ENCODE measurements at places on chromosomes 6 and 20. TPM values are rescaled to one million over a fixed set of nuclear protein-coding genes. Genes with fewer than 3 reads are reported as not detected.
A peak's percentile ranks its signal among the peaks of the same experiment; 100 is the strongest.

DNA sequence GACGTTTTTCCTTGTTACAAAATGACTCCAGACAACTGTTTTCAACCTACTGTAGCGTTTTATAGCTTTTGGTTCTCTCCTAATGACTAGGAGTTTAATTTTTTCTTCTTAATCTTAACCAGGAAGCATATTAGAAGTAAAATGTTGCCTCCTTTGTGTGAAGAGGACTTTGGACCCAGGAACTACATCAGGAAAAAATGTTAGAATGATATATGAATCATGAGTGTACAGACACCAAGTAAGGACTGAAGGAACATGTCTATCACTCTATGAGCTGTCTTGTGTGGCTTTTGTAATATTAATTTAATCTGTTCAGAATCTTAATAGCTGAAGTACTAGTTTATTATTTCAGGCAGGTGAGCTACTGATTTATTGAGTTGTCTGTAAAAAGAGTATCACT is 71.0 kb upstream of the MARCKS start:
- no peak for DNase-seq

DNA sequence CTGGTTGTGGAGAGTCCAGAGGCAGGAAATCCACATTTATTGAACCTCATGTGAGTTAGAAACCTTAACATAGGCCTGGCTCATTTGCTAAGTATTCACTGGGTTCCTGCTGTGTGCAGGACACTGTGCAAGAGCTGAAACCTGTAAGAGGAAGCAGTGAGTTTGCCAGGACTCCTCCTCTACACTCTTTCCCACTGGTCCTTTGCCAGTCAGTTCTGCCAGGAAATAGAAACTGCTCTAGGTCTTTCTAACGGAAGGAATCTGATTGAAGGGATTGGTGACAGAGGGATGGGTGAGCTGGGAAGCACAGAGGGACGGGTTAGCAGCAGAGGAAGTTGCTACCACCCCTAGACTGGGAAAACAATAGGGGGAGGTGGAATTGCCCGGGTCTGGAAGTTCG is 234.2 kb upstream of the ECI2 start:
- DNase-seq: peak; percentile 80

DNA sequence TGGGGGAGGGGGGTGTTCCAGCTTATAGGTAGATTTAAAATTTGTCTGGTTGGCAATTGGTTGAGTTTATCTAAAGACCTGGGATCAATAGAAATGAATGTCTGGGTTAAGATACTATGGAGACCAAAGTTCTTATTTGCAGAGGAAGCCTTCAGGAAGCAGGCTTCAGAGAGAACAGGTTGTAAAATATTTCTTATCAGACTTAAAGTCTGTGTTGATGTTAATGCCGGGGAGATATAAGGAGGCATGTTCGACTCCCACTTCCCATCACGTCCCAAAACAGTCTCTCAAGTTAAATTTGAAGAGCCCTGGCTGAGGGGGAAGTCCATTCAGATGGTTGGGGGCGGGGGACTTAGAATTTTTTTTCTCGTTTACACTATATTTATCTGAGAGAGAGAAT is 12.3 kb upstream of the BLCAP start:
- no peak for DNase-seq

The RIMS1 gene
- total RNA-seq: 3.3 TPM

The CAPN11 gene
- not detected for total RNA-seq
